DND-41 (cell line): ENCODE measurements at places on chromosomes 3 and 15.

GRCh38 chr3:177449360-177450006 lies 252.2 kb upstream of the TBL1XR1 start:
- DNase-seq: no peak

GRCh38 chr15:88690331-88690730 lies 51.5 kb downstream of the ISG20 start:
- no peak for DNase-seq

DNA sequence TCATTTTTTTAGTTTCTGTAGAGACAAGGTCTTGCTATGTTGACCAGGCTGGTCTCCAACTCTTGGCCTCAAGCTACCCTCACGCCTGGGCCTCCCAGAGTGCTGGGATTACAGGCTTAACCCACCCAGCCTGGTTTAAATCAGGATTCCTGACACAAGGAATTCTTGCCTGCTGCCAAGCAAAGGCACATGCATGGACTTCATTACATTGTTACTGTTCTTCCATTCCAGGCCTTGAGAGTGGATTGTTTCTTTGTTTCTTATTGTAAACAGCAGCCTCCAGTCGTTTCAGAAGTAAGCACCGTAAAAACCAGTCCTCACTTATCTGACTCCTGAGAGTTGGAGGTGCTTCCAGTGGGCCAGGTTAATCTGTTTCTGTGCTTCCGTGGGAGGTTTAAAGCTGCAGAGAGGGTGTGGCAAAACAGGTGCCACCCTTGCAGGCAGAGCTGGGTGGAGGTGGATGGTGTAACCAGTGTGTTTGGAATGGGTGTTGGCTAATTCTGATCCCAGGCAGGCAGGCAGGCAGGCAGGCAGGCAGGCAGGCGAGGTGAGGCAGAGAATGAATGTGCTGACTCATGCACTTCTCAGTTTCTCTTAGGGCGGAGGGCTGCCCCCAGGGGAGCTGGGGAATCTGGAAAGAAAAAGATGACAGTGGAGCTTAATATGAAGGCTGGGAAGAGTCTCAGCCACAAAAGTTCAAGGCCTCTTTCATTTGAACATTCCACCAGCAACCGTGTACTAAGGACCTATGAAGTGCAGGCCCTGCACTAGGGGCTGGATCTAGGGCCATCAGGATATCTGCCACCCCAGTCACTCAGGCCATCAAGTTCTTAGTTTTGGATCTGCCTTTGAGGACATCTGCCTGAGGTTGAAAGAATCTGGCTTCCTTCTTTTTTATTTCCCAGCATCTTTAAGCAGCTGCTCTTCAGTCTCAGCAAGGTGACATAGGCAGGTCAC lies 37.0 kb upstream of the CDCP1 start:
- DNase-seq: no peak

DNA sequence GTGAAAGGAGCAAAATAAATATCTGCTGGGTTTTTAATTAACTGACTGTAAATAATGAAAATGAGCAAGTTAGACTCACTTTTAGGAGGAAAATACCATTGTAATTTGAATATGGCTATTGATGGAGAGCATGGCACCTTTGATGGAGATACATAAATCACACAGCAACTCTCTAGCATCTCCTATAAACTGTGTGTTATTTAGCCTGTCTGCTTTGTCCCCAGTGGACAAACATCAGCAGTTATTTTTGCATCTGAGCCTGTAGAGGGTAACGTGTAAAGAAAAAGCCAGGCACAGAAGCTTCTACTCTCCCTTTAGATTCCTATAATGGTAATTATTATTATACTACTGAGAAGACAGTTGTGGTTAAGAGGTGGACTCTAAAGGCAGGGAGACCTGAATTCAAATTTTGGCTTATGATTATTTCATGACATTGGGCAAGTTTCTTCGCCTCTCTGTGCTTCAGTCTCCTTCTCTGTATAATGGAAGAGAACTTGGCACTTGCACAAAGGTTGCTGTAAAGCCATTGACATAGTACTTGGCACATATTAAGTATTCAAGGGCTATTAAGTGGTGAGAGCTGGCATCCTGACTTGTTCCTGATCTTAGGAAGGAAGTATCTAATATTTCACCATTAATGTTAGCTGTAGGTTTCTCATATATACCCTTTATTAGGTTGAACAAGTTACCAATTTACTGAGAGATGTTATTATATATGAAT lies 289.5 kb upstream of the TRIM42 start:
- no peak for DNase-seq

DNA sequence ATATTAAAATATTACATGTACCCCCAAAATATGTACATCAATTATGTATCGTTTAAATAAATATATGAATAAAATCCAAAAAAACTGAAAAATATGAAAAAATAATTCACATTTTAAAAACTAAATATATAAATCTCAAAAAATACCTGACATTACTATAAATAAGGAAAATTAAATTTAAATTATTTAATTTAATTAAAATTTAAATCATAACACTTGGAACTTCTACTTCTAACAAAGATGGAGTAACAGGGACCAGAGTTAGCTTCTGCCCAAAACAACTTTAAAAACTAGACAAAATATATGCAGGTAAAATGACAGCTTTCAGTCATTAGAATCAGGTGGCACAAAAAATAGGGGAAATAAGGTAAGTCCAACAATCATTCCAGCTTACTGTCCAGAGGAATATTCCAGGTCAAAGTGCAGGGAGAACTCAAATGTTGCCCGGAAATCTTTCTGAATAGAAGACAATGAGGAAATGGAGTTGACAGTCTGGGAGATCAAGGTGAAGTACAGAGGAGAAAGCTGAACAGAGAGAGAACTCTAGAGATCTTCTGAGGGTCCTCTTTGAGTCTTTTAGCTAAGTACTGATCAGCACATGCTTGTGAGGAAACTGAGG lies 207.7 kb upstream of the ATP11B start:
- no peak for DNase-seq

DNA sequence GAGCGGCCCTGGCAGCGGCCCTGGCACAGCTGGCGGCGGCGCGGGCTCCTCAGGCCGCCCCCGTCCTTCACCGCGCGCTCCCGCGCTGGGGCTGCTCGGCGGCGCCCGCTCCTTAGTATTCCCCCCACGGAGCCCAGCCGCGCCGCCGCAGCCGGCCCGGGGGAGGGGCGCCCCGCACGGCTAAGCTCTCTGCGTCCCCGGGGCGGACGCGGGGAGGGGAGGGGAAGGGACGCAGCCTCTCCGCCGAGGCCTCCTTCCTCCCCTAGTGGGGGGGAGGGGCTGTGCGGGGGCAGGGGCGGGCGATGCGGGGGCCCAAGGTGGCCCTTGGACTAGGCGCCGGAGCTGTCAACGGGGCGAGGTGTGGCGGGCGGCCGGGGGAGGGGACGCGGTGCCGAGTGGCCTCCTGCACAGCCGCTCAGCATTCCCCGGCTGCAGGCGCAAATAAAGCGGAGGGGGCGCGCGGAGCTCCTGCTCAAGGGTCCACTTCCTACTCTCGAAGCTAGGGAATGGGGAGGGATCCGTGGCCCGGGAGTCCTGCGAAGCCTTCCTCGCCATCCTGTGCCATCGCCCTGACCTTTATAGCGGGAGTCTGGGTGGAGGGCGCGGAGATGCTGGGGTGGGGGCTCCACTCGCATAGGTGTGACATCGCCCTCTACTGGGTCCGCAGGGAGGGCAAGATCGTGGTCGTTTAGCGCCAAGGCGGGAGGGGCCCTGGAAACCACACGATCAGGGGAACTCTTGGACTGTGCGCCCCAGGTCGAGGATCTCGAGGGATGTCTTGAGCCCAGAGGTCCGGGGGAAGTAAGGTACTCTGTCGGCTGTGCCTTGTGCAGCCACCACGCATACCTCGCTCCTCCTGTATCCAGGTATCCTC lies 22.2 kb downstream of the EPHB3 start:
- DNase-seq: peak; percentile 9

GRCh38 chr3:30581067-30581585 lies 25.3 kb upstream of the TGFBR2 start:
- DNase-seq: no peak

DNA sequence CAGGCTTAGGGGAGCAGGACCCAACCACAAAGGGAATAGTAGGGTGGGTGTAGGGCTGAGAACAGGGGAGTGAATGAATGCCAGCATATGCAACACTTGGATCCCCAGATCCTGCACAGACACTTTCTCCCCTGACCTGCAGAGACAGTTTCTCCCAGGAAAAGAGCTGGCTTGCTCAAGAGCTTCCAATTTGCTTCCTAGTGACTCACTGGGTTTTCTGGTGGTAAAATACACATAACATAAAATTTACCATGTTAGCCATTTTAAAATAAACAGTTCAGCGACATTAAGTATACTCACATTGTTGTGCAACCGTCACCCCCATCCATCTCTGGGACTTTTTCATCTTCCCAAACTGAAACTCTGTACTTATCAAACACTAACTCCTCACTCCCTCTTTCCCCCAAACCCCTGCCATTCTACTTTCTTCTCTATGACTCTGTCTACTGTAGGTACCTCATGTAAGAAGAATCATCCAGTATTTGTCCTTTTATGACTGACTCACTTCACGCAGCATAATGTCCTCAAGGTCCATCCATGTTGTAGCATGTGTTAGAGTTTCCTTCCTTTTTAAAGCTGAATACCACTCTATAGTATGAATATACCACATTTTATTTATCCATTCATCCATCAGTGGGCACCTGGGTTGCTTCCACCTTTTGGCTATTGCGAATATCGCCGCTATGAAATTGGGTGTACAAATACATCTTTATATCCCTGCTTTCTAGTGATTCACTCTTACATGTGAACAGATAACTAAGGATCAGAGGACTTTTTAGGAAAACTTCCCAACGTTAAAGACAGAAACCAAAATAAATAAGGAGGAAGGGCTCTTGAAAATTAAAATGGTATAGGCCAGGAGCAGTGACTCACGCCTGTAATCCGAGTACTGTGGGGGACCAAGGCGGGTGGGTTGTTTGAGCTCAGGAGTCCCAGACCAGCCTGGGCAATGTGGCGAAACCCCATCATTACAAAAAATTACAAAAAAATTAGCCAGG lies 95.6 kb upstream of the TJP1 start:
- DNase-seq: no peak

DNA sequence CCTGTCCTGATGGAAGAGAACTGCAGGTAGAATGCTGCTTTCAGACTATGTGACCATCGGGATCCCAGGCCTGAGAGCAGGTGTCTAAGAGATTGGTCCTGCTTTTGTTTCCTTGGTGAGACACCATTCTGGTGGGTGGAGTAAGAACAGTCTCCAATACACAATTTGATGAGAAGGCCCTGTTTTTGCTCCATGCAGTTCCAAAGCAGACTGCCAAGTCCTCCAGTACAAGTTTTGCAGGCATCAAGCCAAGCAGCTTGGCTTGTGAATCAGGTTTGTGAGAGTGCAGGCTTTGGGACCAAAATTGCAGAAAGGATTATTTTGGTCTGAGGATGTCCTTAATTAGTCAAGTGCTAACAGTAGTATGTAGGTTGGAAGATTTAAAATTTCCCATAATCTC lies 381.6 kb downstream of the FOXP1 start:
- DNase-seq: no peak

- DNase-seq: no peak
Measured at GRCh38 chr3:49414753-49415152, 2.5 kb downstream of the TCTA start.

GRCh38 chr3:194974468-194975135 lies 288.9 kb downstream of the FAM43A start:
- DNase-seq: no peak

- DNase-seq: no peak
Measured at GRCh38 chr3:122857019-122857418, 62.1 kb downstream of the SLC49A4 start.

DNA sequence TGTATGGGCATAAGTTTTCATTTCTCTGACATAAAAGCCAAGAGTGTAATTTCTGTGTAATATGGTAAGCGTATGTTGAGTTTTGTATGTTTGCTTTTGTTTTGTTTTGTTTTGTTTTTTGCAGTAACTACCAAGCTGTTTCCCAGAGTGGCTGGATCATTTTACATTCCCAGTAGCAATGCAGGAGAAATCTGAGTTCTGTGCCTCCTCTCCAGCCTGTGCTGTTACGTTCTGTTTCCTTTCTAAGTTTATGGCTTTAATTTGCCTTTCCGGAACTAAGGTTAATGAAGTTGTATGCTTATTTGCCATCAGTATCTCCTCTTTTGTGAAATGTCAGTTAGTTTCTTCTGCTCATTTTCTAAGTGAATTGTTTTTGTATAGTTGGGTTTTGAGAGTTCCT lies 307.8 kb downstream of the GABRG3 start:
- DNase-seq: no peak

GRCh38 chr15:75694241-75695182 lies 18.1 kb downstream of the CSPG4 start:
- peak; percentile 12 for DNase-seq

- no peak for DNase-seq
Measured at GRCh38 chr15:57896114-57896513, 169.4 kb downstream of the ALDH1A2 start.

DNA sequence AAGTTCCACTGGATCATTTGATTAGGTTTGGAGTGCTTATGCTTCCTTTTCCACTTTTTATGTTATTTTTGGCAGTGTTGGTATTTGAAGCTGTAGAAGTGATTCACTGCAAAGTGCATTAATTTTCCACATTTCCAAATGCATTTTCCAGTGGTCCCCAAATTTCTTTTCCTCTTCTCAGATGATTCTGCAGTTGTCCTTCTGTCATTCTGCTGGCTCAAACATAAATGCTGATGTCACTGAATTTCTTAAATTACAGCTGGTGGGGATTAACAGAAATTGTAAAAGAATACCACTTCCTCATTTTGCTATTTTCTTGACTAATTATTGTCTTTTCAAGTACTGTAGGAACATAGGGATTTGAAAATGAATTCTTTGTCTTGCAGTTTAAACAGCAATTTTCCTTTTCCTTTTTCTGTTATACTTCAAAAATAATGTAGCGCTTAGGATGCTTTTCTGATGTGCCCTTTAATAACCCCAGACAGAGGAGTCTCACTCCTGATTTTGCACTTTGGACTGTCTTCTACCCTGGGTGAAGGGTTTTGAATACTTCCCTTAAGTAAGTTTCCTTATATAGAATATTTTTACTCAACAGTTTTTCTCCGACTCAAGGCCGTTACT lies 25.0 kb downstream of the MITF start:
- no peak for DNase-seq

DNA sequence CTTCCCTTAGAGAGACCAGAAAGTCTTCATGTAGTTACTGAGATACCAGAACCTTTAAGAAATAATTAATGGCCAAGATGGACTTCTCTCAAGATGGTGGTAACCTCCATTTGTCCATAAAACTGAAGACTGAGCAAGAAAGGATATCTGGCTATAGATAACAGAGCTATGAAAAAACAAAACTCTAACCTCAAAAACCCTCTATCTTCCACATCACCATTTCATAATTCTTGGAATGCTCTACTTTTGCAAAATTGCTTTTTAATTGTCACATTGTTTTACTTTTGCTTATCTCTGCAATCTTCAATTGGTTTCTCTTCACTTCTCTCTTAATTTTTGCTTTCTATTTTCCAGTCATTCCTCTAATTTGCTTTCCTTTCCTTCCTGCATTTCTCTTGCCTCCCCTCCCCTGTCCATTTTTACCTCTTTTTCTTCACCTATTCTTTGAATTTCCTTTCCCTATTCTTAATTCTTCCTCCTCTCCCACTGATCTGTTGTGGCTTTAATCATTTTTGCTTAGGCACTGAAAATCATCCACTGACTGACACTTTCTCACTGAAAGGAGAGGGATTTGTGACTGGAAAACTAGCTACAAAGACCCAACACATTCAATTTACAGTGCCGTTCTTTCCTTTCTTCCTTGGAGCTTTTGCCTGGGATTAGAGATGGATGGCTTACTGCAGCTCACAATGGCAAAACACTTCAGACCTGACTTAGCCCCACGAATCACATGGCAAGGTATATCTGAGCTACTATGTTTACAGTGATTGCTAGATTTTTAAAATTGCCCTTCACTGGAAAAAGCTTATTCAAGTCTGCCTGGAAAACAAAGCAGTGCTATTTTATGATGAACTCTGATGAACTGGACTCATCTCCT lies 242.8 kb downstream of the CHST2 start:
- no peak for DNase-seq
